NCI-H82 (cell line): ENCODE measurements at places on chromosomes 6 and 20.
A peak's percentile ranks its signal among the peaks of the same experiment; 100 is the strongest.

- DNase-seq, result no peak
These were observed 438.4 kb upstream of the FLRT3 start for GRCh38 chr20:14775778-14776177.

- DNase-seq, result peak; percentile 46
These were observed 82.0 kb upstream of the TRAF3IP2 start for GRCh38 chr6:111687652-111688051.

GRCh38 chr6:35419961-35420360, 32.2 kb upstream of the FANCE start:
- DNase-seq, result no peak

DNA sequence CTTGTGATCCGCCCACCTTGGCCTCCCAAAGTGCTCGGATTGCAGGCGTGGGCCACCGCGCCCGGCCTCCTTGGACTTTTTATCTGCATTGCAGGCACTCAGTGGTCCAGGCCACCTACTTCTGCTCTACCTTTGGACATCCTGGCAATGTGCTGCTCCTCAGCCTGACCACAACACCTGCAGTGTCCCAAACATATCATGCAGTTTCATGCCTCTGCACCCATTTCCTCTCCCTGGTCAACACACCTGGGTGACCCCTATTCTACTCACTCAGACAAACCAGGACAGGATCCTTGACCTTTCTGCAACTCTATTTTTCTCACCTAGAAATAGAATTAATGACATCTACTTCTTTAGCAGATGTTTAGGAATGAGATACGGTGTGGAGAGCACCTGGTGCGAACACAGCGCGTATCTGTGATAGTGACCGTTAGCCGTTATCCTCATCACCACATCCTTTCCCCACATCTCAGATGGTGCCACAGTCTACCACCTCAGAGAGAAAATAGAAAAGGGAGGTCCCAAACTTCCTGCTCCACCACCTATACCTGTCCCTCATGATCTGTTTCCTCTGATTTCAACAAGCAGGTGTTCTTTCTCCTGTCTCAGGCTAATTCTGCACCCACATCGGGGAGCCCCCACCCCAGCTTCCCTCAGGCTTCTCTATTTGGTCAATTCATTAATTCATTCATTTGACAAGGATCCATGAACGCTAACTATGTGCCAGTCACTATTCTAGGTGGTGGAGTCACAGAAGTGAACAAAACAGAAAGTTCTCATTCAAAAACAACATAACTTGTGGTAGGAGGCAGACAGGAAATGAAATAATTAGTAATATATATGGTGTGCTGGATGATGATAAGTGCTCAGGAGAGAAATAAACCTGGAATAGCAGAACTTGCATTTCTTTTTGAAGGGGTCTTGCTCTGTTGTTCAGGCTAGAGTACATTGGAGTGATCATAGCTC, 4.3 kb upstream of the BTN3A2 start:
- no peak for DNase-seq

DNA sequence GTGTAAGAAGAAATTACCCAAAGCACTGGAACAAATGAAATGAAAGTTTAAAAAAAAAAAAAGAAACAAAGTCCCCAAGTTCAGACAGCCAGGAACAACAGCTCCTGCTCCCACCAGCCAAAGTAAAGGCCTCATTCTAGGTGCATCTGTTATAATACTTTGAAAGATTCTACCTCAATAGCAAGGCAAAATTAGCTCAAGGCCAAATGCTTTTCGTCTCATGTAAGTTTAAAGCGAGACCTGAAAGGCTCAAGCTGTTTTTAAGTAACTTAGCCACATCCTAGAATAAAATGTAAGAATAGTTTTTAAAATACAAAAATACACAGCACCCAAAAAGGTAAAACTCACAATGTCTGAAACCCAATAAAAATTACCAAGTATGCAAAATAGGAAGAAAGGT, 64.7 kb downstream of the TASP1 start:
- no peak for DNase-seq

GRCh38 chr20:54643761-54644160, 168.4 kb downstream of the DOK5 start:
- no peak for DNase-seq

DNA sequence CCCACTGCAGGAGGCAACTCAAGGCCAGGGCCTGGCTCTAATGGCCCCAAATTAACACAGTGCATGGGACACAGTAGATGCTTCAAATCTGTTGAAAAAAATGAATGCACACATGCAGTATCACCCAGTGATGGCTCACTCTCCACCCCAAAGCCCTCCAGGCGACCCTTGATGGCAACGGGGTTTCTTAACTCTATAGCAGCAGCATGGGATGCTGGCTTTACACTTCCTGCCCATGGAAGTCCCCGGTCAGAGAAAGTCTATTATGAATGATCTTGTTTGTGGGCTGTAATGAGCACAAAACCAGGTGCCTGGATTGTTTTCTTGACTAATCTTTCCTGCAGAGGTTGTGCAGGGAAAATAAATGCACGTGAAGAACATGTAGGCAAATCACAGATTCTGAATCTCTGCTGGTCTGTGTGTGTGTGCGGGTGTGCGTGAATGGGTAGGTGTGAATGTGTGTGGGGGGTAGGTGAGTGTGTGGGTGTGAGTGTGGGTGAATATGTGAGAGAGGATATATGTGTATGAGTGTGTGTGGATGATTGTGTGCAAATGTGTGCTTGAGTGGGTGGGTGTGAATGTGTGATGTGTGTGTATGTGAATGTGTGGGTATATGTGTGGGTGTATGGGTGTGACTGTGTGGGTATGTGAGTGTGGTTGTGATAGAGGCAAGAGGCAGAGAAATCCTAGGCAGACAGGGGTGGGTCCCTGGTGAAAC, 60.1 kb upstream of the MLN start:
- DNase-seq, result peak; percentile 53

GRCh38 chr6:147023581-147023980, 180.6 kb upstream of the STXBP5 start:
- DNase-seq, result peak; percentile 7

- DNase-seq, result no peak
These were observed 34.9 kb downstream of the CD40 start for GRCh38 chr20:46152824-46153586.

- no peak for DNase-seq
These were observed 347.1 kb upstream of the MANEA start for GRCh38 chr6:95230071-95230740.

- no peak for DNase-seq
These were observed 4.4 kb downstream of the APMAP start for GRCh38 chr20:24987873-24988835.

DNA sequence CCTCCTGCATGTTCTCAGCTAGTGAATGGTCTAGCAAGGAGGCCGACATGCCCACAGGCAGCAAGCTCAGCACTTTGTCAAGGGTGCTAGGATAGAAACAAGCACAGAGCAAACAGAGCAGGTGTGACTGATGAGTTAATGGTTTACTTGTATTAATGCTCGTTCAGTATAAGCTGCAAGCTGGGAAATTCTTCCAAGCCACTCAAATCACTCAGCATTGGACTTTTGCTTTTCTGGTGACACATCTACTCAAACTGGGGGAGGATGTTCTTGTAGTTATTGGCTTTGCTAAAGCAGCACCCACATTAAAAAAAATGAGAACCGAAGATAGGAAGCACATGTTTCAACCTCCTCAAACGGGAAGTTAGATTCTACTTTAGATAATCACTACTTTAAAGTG, 43.1 kb upstream of the NEDD9 start:
- DNase-seq, result no peak

- DNase-seq, result peak; percentile 88
These were observed 1.7 kb downstream of the PPP1R10 start for GRCh38 chr6:30615219-30615957.
